ENCODE measurements at places on chromosomes 6 and 20. TPM values are rescaled to one million over a fixed set of nuclear protein-coding genes. Genes with fewer than 3 reads are reported as not detected.
A peak's percentile ranks its signal among the peaks of the same experiment; 100 is the strongest.

- peak; percentile 28 for DNase-seq
Measured at GRCh38 chr6:137749696-137750211, 117.3 kb upstream of the TNFAIP3 start.

The RGS17 gene
- total RNA-seq: 0.15 TPM

The PGC gene
- total RNA-seq: 175 TPM

DNA sequence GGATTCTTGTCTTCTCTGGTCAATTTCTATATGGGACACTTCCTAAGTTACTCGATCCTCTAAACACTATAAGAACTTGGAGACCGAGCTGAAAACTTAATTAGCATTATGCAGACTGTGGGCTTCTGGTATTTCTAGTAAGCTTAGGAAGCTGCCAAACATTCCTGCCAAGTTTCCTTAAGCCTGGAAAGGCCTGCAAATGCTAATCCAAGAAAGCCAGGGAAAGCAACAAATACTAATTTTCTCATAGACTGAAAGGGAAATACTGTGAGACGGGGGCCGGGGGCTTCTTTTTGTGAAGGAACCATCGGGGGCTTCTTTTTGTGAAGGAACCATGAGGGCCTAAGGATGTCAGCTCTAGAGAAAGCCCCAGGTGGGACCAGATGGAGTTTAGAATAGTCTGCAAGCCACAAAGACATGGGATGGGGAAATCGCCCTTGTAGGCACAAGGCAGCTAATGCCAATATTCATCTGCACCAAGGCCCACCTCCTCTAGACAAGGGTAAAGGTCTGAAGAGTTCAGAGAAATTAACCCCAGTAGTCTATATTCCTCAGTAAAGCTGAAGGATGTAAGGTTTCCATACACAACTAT is 332.4 kb upstream of the PRDM1 start:
- peak; percentile 53 for DNase-seq

Measured in left lung (tissue), 14 donors.